Activated CD4-positive, alpha-beta T cell treated with anti-CD3 and anti-CD28 coated beads for 48 hours (primary cell): ENCODE measurements at places on chromosomes 12 and 14.
A peak's percentile ranks its signal among the peaks of the same experiment; 100 is the strongest.

DNA sequence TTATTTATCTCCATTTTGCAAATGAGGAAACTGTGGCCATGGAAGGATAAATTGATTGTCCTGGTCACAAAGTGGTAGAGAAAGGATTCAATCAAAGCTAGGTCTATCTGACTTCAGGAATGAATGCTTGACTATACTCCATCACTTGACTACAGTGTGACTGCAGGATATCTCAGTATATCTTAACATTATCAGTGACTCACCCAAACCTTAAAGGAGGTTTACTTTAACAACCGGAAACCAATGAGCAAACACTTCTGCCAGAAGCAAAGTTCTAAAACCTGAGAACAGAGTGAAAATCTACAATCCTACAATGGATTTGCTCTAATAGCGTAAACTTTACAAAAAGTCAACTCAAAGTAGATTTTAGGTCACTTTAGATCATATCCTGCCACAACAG lies 277.0 kb downstream of the CEP128 start:
- DNase-seq = no peak

DNA sequence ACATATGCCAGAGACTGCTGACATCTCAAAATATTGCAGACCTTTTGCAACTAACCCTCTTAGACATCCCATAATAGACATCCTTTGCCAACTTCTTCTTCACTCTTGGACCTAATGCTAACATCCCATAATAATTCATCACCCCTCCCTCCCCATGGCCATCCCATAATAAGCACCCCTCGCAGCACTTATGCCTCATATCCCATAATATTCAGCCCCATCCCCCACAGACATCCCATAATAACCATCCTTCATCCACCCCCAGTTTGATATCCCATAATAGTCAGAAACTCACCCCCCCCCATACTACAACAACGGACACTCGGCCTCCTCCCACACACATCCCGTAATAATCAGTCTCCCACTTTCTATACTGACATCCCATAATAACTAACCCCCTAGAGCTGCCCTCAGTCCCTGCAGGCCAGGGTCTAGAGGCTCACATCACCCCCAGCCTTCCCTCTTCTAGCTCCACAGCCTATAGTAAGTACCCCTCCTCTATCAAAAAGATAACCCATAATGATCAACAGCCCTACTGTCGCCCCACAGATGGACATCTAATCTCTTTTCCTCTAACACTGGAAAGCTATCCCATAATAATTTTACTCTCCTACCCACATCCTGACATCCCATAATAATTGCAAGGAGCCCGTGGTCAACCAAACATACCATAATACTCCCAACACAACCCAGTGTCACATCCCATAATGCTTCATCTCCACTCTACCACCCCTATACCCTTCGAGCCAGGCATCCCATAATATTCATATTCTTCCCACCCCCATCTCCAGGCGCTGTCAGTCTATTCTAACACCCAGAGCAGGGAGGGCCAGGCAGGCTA lies 792 bp upstream of the CHD4 start:
- DNase-seq = peak; percentile 81

DNA sequence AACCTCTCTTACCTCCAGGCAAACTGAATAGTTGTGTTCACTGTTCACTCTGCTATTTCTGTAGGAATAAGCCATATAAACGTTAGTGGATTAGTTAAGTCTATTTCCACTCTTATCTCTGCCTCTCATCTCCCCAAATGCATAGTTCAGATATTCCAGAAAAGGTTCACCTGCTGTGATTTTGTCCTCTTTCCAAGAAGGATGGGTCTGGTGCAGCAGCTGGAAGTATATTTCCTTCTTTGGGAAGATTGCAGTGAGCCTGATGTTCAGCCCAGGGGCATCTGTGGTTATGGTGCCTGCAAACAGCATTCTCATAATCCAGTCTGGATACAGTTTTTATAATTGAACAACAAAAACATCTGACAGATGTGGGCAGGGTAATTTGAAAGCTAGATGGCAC lies 97.7 kb downstream of the TPH2 start:
- no peak for DNase-seq

DNA sequence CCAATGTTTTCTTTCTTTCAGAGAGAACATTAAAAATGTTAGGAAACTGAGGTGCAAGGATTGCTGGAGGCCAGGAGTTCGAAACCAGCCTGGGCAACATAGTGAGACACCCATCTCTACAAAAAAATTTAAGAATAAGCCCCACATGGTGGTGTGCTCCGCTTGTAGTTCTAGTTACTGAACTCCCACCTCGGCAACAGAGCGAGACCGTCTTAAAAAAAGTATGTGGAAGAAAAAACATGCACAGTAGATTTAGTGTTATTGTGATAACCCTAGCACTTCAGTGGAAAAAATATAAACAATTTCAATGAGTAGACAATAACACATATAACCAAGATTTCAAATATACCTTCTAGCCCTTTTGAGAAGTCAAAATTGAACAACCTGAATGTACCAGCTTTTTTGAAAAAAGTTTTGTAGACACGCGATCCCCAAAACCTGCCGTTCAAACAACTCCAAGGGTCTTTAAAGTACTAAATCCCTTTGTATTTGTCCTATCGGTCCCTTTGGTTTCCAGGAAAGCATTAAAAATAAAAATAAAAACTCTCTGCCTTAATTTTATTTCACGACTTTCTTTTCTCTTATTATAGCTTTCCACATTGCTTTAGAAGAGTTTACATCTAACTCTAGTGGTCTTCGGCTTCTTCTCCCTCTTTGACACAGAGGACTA lies 1.0 kb upstream of the ANO6 start:
- peak; percentile 9 for DNase-seq

DNA sequence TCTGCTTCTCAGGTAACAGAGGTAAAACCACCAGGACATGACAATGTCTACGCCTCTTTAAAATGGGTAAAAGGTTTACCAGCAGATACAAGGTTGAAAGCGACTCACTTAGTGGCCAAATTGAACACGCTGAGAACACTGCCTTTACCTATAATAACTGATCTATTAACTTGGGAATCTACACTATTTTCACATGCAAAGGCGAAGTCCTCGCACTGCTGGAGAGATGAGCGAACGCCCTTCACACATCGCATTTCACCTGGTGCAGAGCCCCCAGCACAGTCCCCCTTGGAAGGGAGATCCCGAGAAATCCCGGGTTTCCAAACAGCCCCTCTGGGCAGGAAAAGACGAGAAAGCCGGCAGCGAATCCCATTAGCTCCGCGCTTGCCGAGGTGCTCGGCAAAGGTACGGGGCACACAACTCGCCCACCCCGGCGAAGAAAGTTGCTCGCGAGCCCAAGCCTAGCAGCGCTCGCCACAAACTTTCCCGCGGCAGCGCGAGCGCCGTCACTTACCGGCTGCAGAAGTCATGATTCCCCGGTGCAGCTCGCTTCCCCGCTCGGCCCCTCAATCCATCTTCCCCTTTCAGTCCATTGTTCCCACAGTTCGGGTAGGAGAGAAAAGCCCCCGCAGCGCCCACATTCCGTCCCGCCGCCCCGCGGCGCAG lies 423 bp downstream of the FGD6 start:
- DNase-seq = no peak

DNA sequence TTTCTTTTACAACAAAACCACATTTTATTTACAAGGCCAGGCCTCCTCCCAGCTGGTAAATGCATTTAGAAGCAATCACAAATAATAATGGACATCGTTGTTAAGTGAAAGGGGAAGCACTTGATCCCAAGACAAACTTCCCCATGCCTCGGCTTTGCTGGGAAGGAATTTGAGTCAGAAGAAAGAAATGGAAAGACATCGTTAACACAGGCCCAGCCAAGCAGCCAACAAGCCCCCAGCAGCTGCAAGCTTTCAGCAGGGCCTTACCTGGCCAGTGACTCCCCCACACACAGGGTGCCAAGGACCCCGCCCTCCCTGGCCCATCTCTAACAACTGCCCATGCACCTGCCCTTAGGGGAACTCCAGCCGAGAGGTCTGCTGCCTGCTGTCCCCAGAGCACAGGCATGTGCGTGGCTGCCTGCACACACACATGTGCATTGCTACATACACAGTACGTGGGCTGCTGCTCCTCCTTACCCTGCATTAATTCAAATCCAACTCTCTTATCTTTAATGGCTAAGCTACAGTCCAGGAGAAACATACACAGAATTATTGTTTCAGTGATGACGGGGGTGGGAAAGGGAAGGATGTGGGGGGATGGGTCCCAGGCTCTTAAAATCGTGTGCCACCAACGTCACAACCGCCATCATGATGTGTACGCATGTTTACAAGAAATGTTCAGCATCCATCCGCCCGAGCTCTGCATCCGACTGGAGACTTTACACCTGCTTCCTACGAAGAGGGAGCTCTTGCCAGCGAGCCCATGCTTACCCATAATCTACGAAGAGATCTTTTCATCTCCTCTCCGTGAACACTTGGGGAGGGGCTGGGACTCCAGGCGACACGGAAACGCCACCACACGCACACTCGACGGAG lies 9.8 kb downstream of the BCL11B start:
- DNase-seq = peak; percentile 83

DNA sequence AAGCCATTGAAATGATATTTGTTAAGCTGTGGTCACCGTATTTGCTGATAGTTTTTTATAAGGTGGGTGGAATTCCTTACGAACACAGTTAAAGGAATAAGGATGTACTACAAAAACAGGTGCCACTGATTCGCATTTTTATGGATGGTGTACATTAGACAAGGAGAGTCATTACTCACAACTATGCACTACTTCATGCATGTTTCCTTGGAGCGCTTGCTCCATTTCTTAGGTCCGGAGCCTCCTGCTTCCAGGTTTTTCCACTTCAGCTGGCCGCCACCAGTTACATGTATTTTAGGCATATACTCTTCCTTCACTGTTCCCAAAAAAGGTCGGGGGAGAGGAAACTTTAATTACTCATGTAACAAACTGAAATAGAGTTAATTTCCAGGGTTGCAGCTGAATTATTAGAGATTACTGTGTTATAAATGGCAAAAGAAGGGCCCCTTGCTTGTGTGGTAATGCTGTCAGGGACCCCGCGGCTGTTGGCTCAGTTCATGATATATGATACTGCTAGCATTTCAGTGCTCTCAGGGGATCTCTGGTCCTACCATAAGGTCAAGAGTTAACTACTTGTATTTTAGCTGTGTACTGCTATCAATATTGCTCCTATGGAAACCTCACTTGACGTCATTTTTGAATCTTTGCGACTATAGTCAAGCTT lies 454.7 kb downstream of the NPAS3 start:
- no peak for DNase-seq

DNA sequence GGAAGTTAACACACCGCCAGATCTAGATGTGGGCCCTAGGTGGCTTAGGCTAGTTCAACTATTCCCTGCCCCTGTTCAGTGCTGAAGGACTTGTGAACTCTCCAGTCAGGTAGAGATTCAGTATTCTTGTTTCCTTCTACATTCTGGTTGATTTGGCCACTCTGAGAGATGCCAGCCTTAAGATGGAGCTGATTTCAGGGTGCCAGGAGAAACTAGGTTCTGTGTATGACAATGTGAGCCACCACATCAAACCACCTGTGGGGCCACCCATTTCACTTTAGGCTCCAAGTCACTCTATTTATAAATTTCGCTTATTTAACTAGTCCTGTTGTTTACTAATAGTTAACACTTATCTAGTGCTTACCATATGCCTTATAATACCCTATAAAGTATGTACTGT lies 26.0 kb downstream of the FRMD6 start:
- peak; percentile 27 for DNase-seq

DNA sequence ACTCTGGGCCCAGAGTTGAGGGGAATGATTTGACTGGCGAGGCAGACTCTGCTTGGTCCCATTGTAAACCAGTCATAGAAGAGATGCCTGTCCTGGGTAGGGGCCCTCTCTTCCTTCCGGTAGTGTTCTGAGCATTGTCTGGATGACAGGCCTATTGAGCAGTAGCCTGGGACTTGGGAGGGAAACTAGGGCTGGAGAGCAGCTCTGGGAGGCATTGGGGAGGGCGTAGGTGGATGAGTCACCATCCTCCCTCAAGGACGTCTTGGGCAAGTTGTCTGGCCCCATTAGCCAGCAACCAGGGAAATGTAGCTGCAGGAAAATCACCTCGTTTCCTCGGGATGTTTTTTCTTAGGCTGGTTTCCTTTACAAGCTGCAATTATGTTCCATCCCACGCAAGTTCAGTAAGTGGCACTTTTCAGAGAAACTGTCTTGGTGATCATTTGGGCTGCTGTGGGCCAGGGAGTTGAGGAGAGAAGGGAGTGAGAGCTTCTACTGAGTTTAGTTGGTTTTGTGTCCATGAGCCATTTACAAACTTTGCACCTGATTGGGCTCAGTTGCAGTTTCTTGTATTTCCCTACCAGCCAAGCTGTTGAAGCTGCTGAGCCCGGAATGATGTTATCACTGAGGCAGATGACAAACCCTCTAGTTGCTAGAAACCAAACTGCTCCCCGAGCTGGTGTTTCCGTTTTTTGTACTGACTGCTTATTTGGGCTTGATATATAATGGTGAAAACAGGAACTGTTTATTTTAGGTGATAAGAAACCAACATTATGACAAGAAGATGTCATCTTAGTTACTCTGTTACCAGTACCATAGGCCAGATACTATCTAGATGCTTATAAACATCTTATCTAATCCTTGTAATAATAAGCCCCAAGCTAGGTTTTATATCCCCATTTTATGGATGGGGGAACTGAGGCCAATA lies 147.6 kb downstream of the CHST11 start:
- peak; percentile 66 for DNase-seq

DNA sequence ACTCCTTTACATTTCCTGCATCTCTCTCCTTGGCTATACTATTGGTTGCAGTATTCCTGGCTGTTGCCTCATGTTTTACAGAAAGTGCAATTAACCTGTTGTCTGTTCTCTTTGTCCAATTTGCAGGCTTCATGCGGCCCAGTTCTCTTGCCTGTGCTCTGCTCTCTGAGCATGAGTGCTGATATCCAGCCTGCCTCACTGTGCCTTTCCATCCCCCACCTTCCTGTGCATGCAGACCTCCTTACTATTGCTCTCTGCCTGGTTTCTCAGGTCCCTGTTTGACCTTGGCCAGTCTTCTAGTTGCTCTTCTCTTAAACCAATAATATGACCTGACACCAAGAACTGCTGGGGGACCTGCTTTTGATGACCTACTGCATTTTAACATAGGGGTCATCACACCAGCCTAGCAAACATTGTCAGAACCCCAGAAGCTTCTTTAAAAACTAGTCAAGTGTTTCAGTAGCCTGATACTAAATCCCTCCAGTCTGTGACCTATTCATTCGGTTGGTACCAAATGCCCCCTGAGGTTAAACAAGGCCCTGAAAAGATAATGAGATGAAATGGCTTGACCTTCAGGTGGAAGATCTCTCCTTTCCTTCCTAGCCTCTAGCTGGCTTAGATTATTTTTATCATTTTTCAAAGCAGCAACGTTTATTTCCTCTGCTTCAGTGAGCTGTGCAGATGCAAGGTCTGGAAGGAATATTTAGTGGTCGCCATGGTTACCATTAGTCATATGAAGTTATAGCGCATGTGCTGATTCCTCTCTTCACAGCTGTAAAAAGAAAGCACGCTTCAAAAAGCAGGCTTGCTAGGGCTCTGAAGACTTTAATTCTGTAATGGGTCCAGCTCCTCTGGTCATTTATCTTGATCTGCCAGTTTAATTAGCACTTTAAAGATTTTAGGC lies 216.5 kb downstream of the PHLDA1 start:
- no peak for DNase-seq

GRCh38 chr12:66774929-66775328 lies 96.1 kb upstream of the GRIP1 start:
- no peak for DNase-seq

- DNase-seq = no peak
Observed at GRCh38 chr14:73753124-73753886, 39.1 kb upstream of the PNMA1 start.

GRCh38 chr12:123717350-123717749 lies 5.2 kb downstream of the ATP6V0A2 start:
- DNase-seq = no peak

GRCh38 chr12:85301051-85301450 lies 21.0 kb downstream of the ALX1 start:
- no peak for DNase-seq
